CD4-positive, alpha-beta T cell treated with Interleukin-4 for 1 hour (primary cell): ENCODE measurements at places on chromosomes 11 and 22.

DNA sequence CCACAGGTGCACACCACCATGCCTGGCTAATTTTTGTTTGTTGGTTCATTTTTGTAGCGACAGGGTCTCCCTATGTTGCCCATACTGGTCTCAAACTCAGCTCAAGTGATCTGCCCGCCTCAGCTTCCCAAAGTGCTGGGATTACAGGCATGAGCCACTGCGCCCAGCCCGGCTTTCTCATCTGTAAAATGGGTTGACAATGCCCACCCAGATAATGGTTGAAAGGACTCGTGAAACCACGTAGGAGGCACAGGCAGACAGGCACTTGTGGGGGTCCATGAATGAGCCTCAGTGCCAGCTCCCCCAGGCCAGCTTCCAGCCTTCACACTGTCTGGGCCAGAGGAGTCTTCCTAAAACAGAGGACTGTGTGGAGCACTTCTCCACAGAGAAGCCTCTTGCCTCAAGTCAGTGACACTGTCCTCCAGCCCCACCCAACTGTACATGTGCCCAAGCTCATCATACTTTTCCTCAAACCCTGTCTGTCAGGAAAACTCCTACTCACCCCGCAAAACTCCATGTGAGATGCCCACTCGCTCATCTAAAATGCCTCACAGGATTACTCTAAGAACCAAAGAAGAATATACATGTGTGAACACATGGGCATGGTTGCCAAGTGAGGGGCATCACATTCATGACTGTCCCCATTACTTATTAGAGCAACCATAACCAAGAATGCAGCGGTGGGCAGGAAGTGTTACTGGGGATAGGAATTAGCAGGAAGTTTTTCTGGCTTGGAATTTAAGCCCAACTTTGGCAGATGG is 32.1 kb upstream of the WNT7B start:
- no peak for DNase-seq

DNA sequence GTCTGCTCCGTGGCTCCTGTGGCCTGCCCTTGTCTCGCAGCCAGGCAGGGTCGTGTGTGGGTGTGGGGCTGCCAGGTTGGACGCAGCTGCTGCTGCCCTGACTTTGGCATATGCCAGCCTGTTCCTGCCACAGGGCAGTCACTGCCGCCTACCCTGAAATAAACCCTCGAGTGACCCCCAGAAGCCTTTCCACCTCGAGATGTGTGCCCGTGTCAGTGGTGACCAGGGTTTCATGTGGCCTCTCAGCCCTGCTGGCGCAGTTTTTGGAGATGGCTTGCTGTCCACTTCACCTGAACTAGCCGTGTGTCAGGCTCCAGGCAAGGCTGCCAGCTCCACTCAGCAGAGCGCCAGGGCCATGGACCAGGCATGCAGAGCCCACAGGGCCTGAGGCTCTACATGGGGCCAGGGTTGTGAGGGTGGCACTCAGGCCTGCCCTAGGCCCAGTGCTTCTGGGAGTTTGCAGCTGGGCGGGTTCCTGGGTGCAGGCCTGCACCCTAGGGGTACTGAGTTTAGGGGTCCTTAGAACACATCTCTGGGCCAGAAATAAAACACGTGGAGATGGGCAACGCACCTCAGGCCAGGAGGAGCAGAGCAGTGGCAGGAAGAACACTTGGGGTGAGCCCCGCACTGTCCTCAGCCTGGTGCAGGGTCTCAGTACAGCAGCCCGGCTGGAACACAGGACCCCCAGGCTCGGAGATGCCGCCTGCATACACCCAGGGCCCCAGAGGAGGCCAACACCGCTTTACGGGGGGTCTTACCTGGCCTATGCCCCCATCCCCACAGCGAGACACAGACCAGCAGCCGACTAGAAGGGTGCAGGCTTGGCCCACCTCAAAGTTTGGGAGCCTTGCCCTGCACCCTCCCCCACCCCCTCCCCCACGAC is 8.8 kb upstream of the PANX2 start:
- no peak for DNase-seq

- no peak for DNase-seq
Measured at GRCh38 chr11:114892381-114893197, 214.3 kb downstream of the NXPE2 start.

DNA sequence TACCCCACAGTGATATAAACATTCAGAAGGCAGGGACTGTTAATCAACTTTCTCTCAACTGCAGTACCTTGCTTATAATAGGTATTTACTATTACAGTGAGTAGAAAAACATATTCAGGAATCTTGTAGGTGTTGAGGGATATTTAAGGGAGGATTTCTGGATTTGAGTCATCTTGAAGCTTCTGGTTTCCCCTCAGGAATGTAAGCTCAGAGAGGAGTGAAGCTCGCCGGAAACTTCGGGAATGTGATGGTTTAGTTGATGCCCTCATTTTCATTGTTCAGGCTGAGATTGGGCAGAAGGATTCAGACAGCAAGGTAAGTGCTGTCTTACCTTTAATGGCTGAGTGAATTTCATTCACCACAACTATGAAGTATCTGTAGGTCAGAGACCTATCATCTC is 42.9 kb downstream of the CTNND1 start:
- no peak for DNase-seq

- DNase-seq = peak; percentile 29
Measured at GRCh38 chr11:77151804-77152509, 23.9 kb downstream of the MYO7A start.

DNA sequence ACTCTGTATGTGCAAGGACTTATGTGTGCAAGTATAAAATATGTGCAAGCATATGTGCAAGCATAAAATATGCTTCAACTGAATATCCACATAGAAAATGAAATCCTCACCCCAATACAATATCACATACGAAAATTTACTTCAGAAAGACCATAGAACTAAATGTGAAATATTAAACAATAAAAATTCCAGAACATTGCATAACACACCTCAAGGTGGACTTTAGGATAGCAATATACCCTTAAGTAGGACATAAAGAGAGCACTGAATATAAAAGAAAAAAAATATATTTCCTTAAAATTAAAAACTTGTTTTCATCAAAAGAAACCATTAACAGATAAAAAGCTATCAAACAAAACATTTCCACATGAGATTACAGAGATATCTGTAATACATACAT is 67.8 kb downstream of the FCHSD2 start:
- no peak for DNase-seq

GRCh38 chr11:132714859-132715440 is 817.4 kb downstream of the OPCML start:
- DNase-seq = no peak

DNA sequence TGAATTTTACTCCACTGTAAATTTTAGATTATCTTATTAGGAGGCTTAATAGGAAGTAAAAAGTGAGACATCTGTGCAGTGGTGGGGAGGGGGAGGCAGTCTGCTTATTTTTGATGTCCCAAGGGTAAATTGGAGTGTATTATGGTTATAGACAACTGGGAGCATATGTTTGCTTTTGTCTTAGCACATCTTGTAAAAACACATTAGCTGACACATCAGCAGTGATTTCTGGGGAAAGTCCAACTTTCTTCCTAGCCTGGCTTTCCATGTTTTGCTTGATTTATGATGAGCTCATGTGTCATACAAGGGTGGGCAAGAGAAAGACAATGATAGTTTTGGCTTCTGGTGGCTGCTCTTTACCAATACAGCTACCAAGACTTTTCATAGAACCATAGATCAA is 4.0 kb downstream of the ANO3 start:
- no peak for DNase-seq

GRCh38 chr11:69978841-69979614 is 99.1 kb upstream of the ANO1 start:
- DNase-seq = no peak

DNA sequence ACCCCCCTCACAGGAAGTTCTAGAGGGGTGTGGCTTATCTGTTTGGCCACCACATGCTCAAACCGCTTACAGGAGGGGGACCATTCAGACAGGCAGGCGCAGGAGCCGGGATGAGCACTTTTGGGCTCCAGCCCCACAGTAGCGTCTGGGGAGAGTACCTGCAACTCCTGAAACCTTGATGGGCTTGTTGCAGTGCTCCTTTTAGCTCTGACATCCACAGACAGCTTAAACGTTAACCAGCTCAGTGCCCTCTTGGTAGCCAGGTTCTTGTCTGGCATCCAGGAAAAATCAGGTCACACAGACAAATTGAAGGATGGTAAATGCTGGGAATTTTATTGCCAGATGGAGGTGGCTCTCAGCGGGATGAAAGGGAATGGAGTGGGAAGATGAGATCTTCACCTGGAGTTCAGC is 326.3 kb downstream of the ETS1 start:
- no peak for DNase-seq

GRCh38 chr11:34214961-34215805 is 109.8 kb downstream of the NAT10 start:
- DNase-seq = no peak

DNA sequence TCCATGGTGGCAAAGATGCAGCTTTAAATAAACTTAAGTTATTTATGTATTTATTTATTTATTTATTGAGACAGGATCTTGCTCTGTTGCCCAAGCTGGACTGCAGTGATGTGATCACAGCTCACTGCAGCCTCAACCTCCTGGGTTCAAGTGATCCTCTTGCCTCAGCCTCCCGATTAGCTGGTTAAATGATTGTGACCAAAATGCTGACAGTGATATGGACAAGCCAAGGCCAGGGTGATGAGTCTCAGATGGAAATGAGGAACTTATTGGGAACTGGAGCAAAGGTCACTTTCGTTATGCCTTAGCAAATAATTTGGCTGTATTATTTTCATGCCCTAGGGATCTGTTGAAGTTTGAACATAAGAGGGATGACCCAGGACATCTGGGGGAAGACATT is 9.3 kb upstream of the LRP5 start:
- DNase-seq = no peak

- DNase-seq = no peak
Measured at GRCh38 chr22:35517769-35518530, 22.7 kb upstream of the RASD2 start.

GRCh38 chr11:112298535-112298934 is 37.9 kb upstream of the PLET1 start:
- no peak for DNase-seq
